ENCODE measurements at places on chromosomes 7 and 10.

DNA sequence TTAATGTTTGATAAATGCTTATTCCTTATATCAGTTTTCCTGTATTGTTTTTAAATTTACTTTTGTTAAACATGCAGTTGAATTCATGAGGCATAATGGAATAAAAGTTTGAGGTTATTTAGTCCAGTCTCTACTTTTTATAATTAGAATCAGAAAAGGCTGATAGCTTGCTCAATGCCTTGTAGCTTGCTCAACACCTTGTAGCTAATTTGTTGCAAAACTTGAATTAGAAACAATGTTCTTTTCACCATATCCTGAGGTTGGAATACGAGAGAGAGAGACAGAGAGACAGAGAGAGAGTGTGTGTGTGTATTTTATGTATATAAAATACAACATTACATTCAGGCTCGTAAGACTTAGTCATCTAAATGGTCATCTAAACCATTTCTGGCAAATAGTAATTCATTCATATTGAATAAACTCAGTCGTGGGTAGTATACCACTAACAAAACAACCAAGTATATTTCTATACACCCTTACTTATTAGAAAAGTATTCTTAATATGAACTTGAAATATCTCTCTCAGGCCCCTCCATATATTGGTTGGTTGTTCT lies 243.5 kb downstream of the ADK start:
- no peak for DNase-seq

DNA sequence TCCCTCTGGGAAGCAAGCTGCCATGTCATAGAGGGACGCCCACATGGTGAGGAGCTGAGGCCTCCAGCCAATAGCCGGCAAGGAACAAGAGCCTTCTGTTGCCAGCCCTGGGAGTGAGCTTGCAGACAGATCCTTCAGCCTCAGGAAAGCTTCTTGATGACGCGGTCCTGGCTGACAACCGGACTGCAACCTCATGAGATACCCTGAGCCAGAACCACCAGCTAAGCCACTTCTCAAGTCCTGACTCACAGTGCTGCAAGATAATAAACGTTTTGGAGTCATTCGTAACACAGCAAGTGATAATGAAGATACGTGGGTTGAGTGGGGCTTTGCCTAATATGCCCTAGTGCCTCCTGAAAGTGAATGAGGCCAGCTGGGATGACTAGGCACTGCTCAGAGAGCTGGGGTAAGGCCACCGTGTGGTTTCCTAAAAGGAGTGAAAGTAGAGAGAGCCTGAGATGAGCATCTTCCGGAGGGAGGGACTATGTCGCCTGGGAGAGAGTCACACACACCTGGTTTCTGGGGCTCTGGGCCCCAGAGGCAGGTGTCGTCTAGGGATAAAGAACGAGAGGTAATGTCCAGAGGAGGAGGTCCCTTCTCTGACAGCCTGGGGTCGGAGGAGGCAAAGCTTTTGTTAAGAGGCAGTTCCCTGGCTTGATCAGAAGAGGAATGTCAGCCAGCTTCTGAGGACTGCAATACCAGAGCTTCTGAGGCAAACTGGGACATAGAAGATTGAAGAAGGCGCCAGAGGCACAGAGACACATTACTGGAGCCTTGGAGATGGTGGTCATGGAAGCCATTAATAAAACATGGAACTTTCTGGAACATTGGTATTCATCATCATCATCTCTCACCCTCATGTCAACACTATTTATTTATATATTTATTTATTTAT lies 53.6 kb downstream of the PYROXD2 start:
- peak; percentile 34 for DNase-seq

GRCh38 chr7:91243591-91244301 lies 20.5 kb upstream of the FZD1 start:
- DNase-seq: no peak

DNA sequence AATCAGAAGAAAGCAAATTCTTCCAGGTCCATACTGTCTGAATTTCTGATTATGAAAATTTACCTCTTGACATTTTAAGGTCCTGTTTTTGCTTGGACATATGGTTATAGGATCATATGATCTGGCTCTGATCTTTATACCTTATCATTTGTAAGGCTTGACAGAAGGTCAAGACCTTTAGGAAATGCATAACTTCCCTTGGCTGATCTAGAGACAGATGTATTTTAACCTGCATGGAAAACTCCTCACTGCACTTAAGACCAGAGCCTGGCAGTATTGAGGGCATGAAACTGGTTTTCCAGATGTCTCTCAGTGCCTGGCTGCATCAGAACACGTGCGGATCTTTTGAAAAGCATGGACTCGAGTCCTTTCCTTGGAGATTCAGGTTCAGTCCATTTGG lies 55.9 kb downstream of the TRRAP start:
- DNase-seq: no peak

- no peak for DNase-seq
Observed at GRCh38 chr7:26416004-26416403, 124.3 kb downstream of the SNX10 start.

DNA sequence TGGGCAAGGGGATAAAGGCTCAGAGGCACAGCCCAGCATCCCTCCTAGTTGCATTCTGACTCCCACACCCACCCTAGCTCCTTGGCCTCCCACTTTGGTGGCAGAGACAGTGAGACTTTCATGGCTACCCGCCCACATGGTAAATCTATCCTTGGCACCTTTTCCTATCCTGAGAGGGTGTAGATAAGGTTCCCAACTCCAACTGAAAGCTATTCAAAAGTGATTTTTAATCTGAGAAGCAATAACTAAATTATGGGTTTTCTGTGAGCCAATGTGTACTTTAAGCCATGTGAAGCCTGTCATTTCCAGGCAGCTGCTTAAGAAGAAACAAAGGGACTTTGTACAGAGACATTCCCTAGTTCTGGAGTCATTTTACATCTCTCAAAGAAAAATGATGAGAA lies 9.1 kb downstream of the LAMB1 start:
- DNase-seq: peak; percentile 66

DNA sequence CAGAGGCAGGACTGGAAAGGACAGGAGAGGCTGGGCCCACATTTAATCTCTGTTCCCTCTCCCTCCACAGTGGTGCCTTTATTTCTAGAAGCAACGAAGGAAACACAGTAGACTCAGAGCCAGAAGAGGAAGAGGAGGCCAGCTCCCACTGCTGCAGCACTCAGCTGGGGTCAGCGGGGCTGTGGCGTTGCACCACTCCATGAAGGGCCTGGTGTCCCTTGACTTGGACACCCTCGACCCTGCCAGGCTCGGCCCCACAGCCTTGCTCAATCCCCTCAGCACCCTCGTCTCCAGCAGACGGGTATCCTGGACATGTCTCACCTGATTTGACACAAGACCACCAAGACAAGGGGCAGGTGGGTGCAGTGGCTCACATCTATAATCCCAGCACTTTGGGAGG lies 38.8 kb downstream of the PRKAG2 start:
- no peak for DNase-seq

DNA sequence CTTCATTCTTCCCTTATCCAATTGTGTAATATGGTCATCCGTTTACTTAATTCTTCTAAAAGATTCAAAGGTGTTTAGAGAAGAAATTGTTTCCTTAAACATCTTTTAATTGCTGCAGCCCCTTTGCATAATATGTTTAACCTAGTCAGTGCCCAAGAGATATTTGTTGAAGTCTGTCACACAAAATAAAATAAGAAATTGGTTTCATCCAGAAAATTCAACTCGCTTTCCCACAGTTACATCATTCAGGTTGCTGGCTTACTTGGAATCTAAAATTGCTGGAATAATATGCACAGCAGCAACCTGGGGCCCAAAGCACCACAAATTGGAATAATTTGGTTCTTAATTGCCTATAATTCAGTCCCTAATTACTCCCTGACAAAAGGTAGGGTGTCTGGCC lies 155.1 kb upstream of the ETV1 start:
- no peak for DNase-seq

DNA sequence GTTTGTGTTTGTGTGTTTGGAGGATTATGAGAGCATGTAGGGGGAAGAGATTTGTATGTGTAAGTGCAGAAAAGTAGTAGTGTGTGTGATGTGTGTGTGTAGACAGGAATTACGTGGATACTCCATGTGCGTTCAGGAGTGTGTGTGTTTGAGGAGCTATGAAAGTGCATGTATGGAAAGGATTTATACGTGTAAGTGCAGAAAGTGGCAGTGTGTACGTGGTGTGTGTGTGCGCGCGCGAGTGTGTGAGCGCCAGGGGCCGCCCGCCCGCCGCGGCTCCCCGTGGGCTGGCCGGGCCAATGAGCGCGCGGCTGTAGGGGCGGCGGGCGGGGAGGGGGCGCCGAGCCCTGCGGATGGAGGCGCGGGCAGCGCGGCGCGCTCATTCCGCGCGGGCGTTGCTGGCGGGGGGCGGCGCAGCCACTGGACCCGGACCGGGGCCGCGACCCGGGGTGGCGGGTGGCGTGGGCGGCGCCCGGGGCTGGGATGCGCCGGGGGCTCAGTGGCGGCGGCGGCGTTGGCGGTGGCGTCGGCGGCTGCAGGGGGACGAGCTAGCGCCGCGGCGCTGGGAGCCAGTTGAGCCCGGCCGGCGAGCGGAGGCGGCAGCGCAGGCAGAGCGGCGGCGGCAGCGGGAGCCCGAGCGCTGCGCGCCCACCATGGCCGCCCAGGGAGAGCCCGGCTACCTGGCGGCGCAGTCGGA lies at the start of gene BICC1:
Gene BICC1, plus strand, starts transcription at position 382 of the 697 bp plus-strand sequence. Its CDS starts 272 bp downstream, at position 654.
- peak; percentile 27 for DNase-seq

DNA sequence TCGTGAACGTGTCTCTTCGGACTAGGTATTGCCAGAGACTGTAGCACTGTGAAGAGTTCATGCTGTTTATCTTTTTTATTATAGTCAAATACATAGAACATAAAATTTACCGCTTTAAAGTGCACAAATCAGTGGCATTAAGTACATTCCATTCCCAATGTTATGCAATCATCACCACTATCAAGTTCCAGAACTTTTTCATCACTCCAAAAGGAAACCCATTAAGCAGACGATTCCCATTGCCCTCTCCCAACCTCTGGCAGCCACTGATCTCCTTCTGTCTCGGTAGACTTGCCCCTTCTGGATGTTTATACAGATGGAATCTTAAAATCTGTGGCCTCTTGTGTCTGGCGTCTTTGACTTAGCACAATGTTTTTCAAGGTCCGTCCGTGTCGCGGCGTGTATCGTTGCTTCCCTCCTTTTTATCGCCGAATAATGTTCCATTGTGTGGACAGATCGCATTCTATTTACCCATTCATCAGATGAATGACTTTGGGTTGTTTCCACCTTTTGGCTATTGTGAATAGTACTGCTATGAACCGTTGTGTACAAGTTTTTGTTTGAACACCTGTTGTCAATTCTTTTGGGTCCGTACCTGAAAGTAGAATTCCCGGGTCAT lies 2.7 kb downstream of the PROSER2 start:
- no peak for DNase-seq

Data from left colon (tissue), 2 donors.